ENCODE measurements at places on chromosomes 13 and 19. TPM values are rescaled to one million over a fixed set of nuclear protein-coding genes. Genes with fewer than 3 reads are reported as not detected.
A peak's percentile ranks its signal among the peaks of the same experiment; 100 is the strongest.

KLK8 gene
- not detected for total RNA-seq

OLFM4 gene
- total RNA-seq: 0.09 TPM

ATCAY gene
- not detected for total RNA-seq

DNA sequence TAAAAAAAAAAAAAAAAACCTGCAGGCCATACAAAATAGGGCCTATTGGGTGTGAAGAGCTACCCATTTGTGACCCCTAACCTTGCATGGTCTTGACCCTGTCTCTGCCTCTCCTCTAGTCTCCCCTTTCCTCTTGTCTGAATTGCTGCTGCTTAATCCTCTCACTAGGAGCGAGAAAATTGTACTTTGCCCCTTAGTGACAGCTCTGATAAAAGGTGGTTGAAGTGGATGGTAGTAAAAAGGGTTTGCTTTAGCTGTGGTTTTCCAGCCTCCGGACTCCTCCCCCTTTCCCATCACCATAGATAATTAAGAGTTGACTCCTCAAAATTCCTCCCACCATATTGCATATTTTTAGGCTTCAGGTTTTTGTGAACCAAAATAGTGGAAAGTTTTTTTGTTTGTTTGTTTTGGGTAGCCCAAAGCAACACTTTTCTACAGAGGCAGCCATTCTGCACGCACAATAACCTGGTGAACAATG lies 23.5 kb downstream of the ACTN4 start:
- DNase-seq: no peak
- H3K4me1 ChIP-seq: peaks cover 94% of the 10 kb centered on the region
- H3K27ac ChIP-seq: peak overlapping the region; percentile 81
- H3K27me3 ChIP-seq: no peaks in the 10 kb centered on the region

DNA sequence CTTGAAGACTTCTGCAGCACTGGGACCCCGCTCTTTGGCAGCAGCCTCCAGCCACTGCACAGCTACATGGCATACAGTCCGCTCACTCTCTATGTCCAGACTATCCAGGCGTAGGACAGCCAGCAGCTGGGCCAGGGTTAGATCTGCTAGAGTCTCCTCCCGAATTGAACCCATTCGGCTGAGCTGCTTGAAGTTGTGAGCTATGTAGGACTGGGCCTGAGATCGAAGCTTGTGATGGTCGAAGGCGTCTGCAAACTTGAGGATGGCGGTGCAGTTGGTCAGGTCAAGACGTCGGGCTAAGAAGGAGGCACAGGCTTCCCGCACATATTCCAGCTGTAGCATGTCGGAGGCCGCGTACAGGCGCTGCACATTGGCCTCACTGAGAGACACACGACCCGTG lies 900 bp downstream of the KBTBD7 start:
- H3K36me3 ChIP-seq: no peaks in the 10 kb centered on the region
- H3K27me3 ChIP-seq: no peaks in the 10 kb centered on the region
- H3K27ac ChIP-seq: no peak overlapping the region
- DNase-seq: no peak
- H3K4me3 ChIP-seq: peak overlapping the region; percentile 75

DNA sequence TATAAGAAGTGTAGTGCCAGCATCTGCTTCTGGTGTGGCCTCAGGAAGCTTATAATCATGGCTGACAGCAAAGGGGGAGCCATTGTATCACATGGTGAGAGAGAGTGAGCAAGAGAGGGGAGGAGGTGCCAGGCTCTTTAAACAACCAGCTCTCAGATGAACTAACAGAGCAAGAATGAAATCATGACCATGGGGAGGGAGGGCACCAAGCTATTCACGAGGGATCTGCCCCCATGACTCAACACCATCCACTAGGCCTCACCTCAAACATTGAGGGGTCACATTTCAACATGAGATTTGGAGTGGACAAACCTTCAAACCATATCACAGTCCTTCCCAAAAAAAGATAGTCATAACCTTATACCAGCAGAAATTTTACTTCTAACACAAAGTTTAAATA lies 174.0 kb downstream of the GPC5 start:
- no peaks in the 10 kb centered on the region for H3K4me1 ChIP-seq
- H3K27ac ChIP-seq: no peak overlapping the region
- DNase-seq: no peak
- H3K36me3 ChIP-seq: no peaks in the 10 kb centered on the region
- H3K4me3 ChIP-seq: no peak overlapping the region

DNA sequence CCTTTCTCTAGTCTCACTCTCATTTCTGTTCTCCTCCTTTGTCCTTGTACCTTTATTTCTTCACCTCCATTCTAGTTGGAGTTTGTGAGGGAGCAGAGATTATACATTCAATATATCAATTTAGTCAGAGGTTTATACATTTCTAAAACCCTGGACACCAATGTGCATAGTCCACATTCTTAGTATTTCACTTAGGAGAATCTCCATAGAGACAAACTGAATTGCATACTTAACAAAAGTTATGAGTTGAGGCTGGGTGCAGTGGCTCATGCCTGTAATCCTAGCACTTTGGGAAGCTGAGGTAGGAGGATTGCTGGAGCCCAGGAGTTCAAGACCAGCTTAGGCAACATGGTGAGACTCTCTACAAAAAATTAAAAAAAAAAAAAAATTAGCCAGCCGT lies 45.3 kb downstream of the DNAJC3 start:
- H3K4me3 ChIP-seq: no peak overlapping the region
- no peaks in the 10 kb centered on the region for H3K27me3 ChIP-seq
- no peak for DNase-seq
- peaks cover 28% of the 10 kb centered on the region for H3K36me3 ChIP-seq
- no peaks in the 10 kb centered on the region for H3K4me1 ChIP-seq

- no peak overlapping the region for H3K27ac ChIP-seq
- no peaks in the 10 kb centered on the region for H3K27me3 ChIP-seq
- no peaks in the 10 kb centered on the region for H3K36me3 ChIP-seq
These were observed 31.6 kb downstream of the MTRF1 start for GRCh38 chr13:41231786-41232185.

DNA sequence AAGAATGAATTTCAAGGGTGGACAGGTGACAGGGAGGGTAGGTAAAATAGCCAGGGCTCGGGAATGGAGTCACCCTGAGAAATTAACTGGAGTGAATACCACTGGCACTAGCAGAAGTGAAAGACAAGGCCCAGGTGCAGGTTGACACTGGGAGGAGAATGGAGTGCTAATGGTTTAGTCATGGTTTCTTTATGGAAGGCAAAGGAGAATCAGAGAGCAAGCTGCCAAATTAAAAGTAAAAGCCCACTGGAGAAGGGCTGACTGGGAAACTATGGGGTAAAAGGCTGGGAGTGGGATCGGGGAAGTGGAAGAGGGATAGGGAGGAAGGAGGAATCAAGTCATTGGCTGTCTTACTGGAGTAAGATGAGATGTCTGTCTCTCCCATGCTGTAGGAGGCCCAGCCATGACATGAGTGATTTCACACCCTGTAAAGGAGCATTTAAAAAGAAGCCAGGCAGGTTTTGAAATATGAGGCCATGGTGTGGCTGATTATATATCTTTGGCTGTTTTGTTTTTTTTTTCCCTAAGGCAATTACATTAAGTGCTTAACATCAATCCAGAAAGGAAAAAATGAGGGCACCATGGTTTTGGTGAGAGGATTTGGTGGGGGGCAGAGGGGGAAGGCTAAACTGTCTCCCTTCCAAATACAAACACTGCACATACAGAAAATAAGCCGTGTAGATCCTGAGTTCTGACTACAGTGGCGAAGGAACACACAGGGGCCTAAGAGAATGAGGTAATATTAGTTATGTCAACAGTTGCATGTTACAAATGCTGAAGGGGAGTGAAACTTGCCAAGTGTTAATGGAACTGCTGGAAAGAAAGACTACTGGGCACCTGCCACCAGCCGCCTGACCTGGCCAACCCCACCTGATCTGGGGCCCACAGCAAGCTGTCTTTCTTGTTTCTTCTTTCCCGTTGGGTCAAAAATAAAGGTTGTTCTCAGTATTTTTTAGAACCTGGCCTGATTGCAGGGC lies 183.5 kb upstream of the TSC22D1 start:
- H3K36me3 ChIP-seq: no peaks in the 10 kb centered on the region
- DNase-seq: no peak
- no peaks in the 10 kb centered on the region for H3K27me3 ChIP-seq

GRCh38 chr13:32897296-32897695 lies 118.9 kb upstream of the KL start:
- no peak overlapping the region for H3K27ac ChIP-seq
- no peak overlapping the region for H3K4me3 ChIP-seq
- H3K27me3 ChIP-seq: no peaks in the 10 kb centered on the region
- no peak for DNase-seq
- no peaks in the 10 kb centered on the region for H3K36me3 ChIP-seq

DNA sequence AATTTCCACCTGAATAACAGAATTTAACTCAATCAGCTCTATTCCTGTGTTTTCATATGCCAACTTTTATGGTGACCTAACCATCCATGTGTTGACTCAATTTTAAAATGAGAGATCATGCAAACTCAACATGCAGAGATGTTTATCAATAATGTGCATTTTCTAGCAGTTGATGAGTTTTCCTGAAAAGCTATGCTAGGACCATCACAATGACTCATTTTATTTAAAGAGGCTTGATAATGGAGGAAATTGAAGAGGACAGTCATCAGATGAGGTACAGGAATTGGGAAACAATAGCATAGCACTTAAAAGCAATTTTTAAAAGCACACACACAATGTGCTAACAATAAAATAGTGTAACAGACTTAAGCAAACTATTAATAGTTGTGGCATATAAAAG lies 127.1 kb downstream of the VWA8 start:
- no peaks in the 10 kb centered on the region for H3K27me3 ChIP-seq
- H3K4me3 ChIP-seq: no peak overlapping the region
- H3K27ac ChIP-seq: peak overlapping the region; percentile 11
- no peaks in the 10 kb centered on the region for H3K4me1 ChIP-seq
- H3K36me3 ChIP-seq: peaks cover 35% of the 10 kb centered on the region
- DNase-seq: no peak

All from heart left ventricle (tissue), 16 donors.